Left cardiac atrium (tissue), 4 donors: ENCODE measurements at places on chromosomes 2 and 18.

DNA sequence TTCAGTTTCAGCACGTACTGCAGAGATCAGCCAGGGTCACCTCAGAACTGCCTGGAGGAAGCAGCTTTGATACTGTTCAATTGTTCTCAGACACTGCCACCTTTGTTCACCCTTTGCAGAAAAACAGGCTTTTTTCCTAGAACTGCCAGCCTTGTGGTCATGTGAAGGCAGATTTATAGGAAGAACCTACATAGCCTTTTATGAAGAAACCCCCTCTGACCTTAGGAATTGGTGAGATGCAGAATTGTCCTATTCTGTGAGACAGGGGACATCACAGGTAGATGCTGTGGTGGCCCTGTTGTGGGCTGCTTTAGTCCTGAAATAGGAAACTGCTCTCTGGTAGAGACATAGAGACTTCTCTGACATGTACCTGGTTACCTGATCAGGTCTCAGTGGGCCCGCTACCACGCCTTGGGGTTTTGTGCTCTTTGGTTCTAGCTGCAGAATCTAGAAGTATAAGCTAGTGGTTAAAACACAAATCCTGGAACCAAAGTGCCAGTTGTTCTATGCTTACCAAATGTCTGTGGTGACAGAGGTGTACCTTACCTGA lies 206.6 kb downstream of the AGPS start:
- DNase-seq = no peak

- no peak for DNase-seq
Measured at GRCh38 chr2:201788371-201788770, 7.6 kb upstream of the ALS2 start.

DNA sequence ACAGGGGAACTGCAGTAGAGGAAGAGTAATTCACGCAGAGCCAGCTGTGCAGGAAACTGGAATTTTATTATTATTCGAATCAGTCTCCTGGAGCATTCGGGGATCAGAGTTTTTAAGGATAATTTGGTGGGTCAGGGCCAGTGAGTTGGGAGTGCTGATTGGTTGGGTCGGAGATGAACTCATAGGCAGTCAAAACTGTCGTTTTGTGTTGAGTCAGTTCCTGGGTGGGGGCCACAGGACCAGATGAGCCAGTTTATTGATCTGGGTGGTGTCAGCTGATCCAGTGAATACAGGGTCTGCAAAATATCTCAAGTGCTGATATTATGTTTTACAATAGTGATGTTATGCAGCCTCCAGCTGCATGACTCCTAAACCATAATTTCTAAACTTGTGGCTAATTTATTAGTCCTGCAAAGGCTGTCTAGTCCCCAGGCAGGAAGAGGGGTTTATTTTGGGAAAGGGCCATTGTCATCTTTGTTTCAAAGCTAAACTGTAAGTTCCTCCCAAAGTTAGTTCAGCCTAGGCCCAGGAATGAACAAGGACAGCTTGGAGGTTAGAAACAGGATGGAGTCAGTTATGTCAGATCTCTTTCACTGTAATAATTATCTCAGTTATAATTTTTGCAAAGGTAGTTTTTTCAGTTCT lies 67.0 kb downstream of the ASAP2 start:
- no peak for DNase-seq

- no peak for DNase-seq
Measured at GRCh38 chr2:32222966-32223365, 41.7 kb downstream of the NLRC4 start.

DNA sequence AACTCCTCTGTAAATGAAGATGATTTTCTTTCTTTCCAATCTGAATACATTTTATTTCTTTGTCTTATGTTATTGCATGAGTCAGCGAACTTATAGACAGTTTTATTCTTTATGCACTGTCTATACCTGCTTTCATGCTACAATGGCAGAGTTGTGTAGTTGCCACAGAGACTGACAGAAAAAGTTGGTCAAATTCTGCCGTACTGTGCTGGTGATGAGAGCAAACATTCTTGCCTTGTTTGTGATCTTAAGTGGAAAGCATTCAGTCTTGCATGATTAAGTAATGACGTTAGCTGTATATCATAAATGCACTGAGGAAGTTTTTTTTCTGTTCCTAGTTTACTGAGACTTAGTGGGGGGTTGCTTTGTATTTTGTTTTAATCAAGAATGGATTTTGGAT lies 32.9 kb downstream of the ZC3H15 start:
- DNase-seq = no peak

GRCh38 chr18:40388121-40388520 lies 1566.9 kb upstream of the PIK3C3 start:
- no peak for DNase-seq

DNA sequence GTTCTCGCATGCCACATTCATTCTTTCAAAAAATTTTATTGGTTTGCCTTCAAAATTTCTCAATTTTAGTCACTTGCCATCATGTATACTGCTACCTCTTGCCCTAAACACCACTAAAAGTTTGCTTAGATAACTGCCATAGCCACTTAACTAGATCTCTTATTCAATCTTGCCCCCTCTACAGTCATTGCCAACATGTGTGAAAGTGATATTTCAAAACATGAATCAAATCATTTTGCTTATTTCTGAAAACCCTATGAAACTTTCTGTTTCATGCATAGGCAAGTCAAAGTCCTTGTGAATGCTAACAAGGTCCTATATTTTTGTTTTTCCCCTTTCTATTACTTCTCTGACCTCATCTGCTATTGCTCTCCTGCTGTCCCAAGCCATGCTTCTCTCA lies 397.1 kb downstream of the KCNJ3 start:
- DNase-seq = no peak

DNA sequence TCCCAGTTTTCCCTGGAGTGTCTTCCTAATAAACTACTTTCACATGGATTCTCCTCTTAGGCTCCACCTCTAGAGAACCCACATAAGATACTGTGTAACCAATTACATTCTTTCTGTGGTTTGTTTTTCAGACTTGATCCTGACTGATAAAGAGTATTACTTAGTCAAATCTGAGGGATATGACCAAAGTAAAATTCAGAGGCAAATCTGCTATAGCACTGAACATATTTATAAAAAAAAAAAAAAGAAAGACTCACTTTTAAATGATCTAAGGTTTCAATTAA lies 13.9 kb downstream of the CKAP2L start:
- no peak for DNase-seq

DNA sequence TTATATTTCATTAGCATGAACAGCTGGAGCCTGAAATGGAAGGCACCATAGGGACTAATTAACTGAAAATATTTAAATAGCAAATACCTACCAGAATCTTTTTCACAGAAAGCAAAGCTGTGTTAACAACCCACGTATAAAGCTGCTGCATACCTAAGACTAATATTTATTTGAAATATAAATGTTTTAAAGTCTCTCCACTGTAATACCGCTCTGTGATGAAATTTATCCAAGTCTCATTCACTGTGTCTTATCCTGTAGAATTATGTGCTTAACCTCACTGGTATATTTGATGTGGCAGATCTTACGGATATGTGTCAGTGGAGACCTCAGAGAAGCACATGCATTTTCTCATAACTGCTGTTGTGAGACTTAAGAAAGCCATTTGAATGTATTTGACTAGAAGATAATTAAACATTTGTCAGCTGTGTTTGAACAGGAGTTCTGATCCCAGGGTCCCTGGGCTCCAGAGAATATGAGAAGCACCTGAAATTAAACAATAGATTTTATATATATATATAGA lies 373.3 kb downstream of the ZNF804A start:
- DNase-seq = no peak

GRCh38 chr2:133146893-133147292 lies 421.4 kb downstream of the NCKAP5 start:
- DNase-seq = no peak
